Type B pancreatic cell (in vitro differentiated cells): ENCODE measurements at places on chromosomes 7 and 10.

DNA sequence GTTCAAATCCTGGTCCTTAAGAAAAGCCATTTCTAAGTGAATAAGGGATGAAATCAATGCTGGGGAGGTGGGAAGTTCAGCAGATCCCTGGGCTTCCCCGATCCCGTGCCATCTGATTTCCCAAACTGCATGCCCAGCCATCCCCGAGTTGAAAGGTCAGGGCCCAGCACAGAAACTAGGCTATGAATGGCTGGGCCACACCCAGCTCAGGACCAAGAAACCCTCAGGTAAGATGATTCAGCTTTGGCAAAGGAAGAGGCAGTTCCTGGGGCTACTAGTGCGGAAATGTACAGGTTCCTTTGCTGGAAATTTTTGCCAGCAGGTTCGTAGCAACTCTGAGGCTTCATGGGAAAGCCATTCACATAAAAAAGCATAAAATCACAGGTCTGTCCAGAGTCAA lies 182.7 kb downstream of the FAM107B start:
- no peak for DNase-seq

DNA sequence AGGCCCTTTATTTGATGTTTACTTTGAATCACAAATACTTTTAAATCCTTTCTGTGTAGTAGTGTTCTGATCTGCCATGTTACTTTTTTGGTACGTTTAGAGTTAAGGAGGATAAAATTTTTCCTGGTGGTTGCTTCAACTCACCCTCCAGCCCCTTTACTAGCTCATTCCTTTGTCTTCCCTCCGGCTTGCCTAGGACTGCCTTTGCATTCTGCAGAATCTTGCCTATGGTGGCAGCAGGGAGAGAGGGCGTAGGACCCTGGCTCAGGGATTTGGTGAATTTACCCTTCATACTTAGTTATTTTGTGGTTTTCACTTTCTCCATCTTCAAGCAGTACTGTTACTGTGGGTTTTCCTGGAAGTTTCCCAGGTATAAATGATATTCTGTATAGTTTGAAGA lies 833.5 kb downstream of the XPNPEP1 start:
- no peak for DNase-seq

GRCh38 chr7:37433166-37433565 lies 15.5 kb downstream of the ELMO1 start:
- DNase-seq, result no peak

- DNase-seq, result no peak
Observed at GRCh38 chr7:43244784-43245183, 132.3 kb downstream of the HECW1 start.

GRCh38 chr7:49174396-49174795 lies 250.0 kb downstream of the CDC14C start:
- no peak for DNase-seq

- DNase-seq, result no peak
Observed at GRCh38 chr7:21960922-21961321, 15.2 kb upstream of the CDCA7L start.

DNA sequence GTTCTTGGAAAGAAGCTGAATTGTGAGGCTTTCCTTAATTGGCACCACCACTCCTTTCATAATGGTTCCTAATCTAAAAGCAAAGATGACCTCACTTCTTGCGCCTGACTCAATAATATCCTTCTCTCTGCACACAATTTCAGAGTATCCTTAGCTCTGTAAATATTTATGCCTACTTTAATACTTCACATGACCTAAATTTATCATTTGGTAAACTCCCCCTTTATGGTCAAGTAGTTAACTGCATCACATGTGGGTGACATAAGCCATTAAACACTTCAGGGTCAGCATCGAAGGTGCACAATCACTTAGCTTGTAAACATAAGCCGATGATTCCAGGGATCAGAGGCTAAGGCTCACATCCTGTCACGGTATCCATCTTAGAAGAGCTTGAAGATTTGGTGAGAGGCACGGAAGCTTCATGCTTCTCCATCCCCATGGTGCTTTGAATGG lies 7.3 kb upstream of the RHOBTB1 start:
- DNase-seq, result no peak

GRCh38 chr7:114759347-114760062 lies 162.4 kb upstream of the MDFIC start:
- no peak for DNase-seq

DNA sequence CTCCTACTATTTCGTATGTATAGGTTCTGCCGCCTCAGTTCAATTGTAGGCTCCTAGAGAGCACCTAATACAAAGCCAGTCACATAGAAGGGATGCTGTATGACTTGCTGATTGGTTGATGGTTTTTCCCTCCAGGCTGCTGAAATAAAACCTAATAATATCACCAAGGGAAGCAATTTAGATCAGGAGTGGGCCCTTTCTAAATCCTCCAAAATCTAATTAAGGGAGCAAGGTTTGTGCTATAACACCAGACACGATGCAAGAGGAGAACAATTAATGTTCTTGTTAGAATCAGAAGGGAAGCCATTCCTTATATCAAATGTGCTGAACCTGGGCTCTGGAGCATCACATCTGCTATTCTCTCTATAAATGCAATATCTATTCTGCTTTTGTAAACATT lies 42.0 kb upstream of the SLC13A1 start:
- DNase-seq, result no peak

DNA sequence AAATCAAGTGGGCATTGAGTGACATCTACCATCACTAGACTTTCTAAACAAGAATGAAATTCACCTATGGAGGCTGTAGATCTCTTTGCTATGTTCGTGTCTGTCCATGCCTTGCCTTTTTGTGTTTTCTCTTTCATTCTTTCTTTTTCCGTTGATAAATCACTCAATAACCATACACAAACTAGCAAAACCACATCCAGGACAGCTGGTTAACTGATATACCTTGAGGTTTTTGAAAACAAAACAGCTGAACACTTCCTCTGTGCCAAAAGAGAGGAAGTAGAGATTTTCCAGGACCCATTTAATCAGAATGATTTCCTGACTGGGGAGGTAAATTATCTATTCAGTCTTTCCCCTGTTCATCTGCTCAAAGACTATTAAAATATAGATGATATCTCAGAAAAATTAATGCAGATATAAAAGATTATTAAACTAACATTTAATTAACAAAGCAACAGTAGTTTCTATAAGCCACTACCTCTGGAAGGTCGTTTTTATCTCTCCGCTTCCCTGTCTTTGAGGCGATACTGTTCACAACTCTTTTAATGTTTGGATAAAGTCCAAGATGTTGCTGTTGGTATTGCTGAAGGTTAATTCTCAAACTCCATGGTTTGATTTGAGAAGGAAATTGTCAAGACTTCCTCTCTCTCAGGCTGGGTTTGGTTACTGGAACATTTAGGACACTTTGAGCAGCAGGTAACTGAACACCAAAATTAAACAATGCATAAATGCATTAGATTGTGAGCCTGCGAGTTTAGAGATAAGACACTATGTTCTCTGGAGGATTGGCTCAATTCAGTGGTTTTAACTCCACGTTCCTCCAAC lies 24.4 kb upstream of the C10orf67 start:
- no peak for DNase-seq

GRCh38 chr7:27096768-27097514 lies 1.1 kb upstream of the HOXA1 start:
- no peak for DNase-seq
